ENCODE measurements at places on chromosomes 7 and 10.

- DNase-seq: no peak
Measured at GRCh38 chr7:158050978-158051651, 536.5 kb downstream of the PTPRN2 start.

- no peak for DNase-seq
Measured at GRCh38 chr10:69101451-69102095, 13.7 kb downstream of the SRGN start.

DNA sequence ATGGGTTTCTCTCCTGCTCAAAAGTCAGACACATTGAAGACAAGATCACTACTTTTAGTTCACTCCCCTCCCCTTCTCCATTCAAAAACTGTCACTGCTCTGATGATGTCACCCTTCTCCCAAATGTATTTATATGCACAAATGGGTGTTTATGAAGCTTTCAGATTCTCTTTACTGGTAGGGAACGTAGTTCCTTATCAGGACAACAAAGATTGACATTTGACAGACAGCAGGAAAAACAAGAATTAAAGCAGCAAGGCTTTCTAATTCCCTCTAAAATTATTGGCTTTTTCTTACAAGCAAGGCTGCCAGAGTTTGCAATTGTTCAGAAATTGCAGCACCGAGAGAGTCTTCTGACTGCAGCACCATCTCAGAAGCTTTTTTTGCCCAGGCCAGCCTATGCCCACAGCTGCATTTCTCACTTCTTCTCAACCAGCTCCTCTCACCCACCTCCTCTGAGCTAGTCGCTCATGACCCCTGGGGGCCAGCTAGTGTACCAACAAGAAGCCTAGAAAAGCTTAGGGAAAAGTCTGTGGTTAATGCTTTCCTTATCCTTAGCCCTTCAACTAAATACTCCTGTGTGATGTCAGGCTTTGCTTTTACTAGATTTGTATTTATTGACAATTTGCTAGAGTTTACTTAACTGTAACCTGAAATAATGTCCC, 265.1 kb downstream of the HTR7 start:
- no peak for DNase-seq

- peak; percentile 60 for DNase-seq
Measured at GRCh38 chr10:31770307-31770902, 158.2 kb downstream of the ARHGAP12 start.

DNA sequence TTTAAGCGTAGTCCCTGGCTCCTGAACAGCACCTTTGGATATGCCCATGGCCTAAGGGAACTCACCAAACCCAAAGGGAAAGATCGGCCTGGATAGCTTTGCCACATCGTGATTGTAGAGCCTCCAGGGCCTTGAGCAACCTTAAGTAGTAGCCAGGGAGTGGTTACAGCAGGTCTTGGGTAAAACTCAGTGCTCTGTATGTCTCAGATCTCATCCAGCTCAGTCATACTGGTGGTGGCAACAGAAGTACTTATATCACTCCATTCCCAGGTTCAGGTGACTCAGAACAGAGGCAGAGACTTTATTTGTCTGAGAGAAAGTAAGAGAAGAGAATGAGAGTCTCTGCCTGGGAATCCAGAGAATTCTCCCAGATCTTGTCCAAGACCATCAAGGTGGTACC, 39.1 kb upstream of the AASS start:
- no peak for DNase-seq

Data from stimulated activated CD4-positive, alpha-beta T cell treated with anti-CD3 and anti-CD28 coated beads, Interleukin-1b, Interleukin-23, amount 100 ng/mL, for 4 hours (primary cell).